Left cardiac atrium (tissue), 4 donors: ENCODE measurements at places on chromosomes 3 and 15. TPM values are rescaled to one million over a fixed set of nuclear protein-coding genes. Genes with fewer than 3 reads are reported as not detected.

The TIGIT gene
- total RNA-seq: 0.13 TPM

The STRA6 gene
- total RNA-seq: not detected

The LRRC49 gene
- total RNA-seq: 33.0 TPM

The STAB1 gene
- 195 TPM for total RNA-seq

The LDHAL6B gene
- not detected for total RNA-seq

The PARP16 gene
- total RNA-seq: 4.6 TPM

The CD86 gene
- total RNA-seq: 3.1 TPM

The PP2D1 gene
- not detected for total RNA-seq

GRCh38 chr15:65773386-65774111 lies 18.5 kb downstream of the DENND4A start:
- no peak for DNase-seq

DNA sequence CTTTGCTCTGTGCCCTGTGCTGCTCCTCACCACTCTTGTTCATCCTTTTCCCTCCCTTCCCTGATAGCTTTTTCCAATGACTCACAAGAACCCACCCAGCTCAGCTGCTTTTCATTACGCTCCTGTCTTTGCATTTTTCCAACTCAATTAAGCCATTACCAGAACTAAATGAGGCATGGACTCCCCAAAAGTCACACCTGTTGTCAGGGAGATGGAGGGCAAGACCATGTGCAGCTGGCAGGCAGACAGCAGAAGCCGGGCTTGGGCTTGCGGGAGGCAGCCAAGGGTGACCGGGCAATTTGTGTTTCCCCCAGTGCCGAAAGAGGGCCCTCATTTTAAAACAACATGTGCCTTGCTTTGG lies 64.3 kb downstream of the CASR start:
- no peak for DNase-seq

DNA sequence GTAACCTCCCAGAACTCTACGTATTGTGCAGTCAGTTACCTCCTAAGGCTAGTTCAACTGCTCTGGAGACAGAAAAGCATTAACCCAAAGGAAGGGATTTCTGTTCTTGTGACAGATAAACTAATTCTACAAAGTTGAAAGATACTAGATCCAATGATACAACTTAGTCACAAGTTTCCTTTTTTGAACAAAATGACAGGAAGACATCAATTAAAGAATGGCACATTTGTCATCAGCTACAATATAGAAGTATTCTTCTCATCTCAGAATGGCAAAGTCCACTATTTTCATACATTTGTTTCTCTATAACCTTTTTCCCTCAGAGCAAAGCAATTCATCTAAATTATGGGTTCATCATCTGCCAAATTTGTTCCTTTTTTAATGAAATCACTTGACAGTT lies 43.7 kb downstream of the ISL2 start:
- no peak for DNase-seq

GRCh38 chr3:43997788-43998369 lies 243.8 kb upstream of the TOPAZ1 start:
- no peak for DNase-seq
